ENCODE measurements at places on chromosomes 5 and 9.

GRCh38 chr9:75432386-75432785, 344.1 kb downstream of the OSTF1 start:
- no peak for DNase-seq

DNA sequence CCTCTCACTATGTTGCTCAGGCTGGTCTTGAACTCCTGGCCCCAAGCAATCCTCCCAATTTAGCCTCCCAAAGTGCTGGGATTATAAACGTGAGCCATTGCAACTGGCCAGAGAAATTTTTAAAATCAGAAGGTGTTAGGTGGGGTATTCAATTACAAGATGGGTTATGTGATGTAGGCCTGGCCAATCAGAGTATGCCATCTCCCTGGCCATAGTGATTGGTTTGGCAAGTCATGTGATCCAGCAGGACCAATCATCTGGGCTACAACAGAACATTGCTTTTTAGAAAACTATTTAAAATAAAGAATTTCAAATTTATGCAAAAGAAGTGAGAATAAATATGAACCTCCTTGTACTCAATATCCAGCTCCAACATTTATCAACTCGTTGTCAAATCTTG, 22.4 kb downstream of the NMRK1 start:
- no peak for DNase-seq

GRCh38 chr5:170266570-170267381, 30.8 kb downstream of the LCP2 start:
- DNase-seq = no peak

DNA sequence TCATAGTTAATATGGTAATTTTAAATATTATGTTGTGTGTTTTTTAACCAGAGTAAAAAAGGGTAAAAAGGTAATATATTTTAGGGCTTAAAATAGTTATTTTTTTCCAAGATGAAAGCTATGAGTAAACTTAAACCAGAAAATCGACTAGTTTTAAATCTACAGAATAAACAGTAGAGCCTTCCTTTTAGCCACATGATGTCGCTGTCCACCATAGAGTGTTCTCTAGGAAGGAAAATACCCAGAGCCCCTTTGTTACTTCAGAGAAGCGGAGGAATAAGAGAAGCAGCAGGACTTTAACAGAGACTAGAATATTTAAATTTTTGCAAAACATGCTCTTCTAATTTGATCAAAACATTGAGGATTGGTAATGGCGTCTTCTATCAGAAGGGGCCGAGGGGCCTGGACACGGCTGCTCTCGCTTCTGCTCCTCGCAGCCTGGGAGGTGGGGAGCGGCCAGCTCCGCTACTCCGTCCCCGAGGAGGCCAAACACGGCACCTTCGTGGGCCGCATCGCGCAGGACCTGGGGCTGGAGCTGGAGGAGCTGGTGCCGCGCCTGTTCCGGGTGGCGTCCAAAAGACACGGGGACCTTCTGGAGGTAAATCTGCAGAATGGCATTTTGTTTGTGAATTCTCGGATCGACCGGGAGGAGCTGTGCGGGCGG, at the start of gene PCDHA2:
TSS of gene PCDHA2 (plus strand) at position 258 of the 664 bp plus-strand sequence.
- DNase-seq = peak; percentile 90

DNA sequence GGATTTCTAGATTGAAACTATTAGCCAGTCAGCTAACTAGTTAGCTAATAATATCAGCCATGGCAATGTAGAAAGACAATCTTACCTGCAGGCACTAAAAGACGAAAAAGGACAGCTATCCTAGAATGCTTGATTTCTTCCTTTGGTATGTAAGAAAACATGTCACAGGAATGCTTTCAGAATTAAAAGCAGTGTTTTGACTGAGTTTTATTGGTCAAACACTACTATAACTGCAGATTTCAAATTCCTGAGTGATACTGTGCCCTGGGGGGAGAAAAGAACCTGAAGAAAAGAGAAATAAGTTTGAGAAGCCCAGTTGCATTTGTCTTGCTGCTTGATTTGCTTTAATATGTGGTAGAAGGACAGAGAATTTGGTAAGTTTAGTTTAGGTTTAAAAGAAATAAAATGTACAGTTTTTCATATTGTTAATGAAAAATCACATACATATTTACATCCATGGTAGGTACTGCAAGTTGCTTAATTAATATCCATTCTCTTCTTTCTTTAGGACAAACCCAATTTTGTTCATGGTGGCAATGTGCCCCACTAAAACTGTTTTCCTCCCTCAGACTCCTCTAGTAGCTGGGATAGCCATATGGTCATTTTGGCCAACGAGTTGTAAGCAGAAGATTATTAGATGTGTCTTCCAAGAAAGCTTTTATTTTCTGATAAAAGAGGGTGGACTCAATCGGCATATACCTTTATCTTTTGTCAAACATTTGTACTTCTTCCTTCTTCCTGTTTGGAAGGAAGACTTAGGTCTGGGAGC, 4.3 kb upstream of the FAM169A start:
- DNase-seq = no peak

DNA sequence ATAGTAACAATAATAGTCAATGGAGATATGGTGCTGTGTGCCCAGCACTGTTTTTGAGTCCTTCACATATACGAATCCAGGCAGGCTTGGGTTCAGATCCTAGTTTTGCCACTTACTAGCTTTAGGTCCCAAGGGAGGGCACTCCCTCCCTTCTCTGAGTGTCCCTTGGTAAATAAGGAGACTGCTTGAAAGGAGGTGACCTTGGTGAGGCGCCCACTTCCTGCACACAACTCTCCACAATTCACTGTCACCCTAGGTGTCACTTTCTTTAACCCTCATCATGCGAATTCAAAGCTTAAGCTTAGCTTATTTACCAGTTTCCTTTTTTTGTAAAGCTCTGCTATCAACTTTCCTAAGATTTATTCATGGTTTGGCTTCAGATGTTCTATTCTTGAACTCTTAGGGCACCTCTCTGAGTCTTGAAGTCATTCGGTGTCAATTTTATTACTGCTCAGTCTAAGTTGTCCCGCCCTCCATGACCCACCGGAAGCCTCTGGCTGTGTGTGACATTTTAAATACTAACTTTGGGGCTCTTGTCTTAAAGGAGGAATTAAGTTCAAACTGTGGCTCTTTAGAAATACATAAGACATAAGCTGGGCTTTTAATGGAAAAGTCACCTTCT, 170.7 kb upstream of the ZNF618 start:
- DNase-seq = no peak

GRCh38 chr5:133256276-133256675, 204.5 kb downstream of the HSPA4 start:
- DNase-seq = no peak

- DNase-seq = no peak
These were observed 94.4 kb upstream of the ITGA1 start for GRCh38 chr5:52693280-52693679.

GRCh38 chr9:127162046-127162863, 39.8 kb upstream of the ANGPTL2 start:
- DNase-seq = no peak

GRCh38 chr5:87340716-87341115, 72.0 kb downstream of the CCNH start:
- no peak for DNase-seq

DNA sequence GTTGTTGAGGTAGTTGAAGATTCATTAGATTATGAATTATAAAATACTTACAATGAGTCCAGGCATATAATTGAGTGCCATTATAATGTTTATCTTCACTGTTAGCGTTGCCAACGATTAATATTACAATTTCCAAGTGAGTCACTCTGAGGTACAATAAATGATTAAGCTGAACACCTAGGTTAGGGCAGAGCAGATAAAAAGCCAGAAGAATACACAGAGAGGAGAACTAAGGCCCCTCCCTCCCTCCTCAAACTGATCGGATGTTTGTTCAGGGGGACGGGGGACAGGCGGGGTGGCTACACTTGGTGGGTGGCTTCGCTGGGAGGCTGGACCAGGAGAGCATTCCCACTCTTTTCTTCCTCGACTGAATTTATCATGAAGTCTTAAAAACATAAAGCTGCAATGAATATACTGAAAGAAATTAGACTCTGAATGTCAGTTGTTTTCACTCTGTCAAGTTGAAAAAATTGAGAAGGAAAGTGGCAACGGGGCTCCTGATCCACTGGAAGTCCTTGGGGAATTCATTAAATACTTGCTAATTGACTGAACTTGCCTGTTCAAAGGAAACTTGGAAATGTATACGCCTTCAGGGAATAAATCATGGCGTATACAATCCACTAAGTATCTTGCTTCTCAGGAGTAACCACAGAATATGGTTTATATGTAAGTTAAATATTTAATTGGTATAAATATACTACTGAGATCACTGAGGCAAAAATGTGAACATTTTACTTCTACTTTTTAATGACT, 198.1 kb downstream of the TSSK1B start:
- no peak for DNase-seq

GRCh38 chr9:38622951-38623350, 2.6 kb upstream of the ANKRD18A start:
- no peak for DNase-seq

- DNase-seq = no peak
These were observed 103.8 kb upstream of the SLC1A3 start for GRCh38 chr5:36502608-36503007.

DNA sequence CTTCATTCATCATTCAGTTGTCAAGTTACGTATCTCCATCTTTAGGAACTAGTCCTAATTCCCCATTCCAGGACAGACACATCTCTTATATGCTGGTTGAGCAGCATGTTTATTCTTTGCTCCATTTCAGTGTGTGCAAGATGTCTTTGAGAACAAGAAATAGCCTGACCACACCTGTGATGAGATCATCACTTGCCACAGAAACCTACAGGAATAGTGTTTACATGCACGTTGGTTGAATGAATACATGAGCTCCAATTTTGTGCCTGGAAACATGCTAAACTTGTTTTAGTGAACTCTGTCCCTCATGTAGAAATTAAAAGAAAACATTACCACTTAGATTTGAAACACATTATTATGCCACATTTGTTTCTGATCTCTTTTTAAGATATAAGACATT, 489.1 kb downstream of the CDH18 start:
- DNase-seq = no peak

GRCh38 chr9:114731701-114732100, 49.7 kb upstream of the TEX48 start:
- no peak for DNase-seq

DNA sequence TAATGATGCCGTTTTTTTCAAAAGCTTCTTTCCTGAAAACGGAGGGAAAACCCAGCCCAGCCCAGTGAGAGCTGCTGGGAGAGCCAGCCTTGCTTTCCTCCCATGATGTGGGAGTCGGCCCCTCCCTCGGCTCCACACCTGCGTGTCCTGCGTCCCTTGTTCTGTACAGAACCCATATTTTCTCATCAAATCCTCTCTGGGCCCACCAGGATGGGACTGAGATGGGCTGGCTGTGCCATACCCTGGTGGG, 8.9 kb downstream of the FLT4 start:
- DNase-seq = no peak

- DNase-seq = no peak
These were observed 288.5 kb upstream of the ANKH start for GRCh38 chr5:15160091-15160490.

GRCh38 chr5:50653946-50654345, 12.5 kb upstream of the PARP8 start:
- no peak for DNase-seq

- DNase-seq = peak; percentile 100
These were observed 103.9 kb downstream of the VAV2 start for GRCh38 chr9:133888048-133888808.

- DNase-seq = no peak
These were observed 703.9 kb downstream of the EFNA5 start for GRCh38 chr5:106966686-106967315.

GRCh38 chr9:123069010-123069481, 35.6 kb downstream of the GPR21 start:
- DNase-seq = no peak

DNA sequence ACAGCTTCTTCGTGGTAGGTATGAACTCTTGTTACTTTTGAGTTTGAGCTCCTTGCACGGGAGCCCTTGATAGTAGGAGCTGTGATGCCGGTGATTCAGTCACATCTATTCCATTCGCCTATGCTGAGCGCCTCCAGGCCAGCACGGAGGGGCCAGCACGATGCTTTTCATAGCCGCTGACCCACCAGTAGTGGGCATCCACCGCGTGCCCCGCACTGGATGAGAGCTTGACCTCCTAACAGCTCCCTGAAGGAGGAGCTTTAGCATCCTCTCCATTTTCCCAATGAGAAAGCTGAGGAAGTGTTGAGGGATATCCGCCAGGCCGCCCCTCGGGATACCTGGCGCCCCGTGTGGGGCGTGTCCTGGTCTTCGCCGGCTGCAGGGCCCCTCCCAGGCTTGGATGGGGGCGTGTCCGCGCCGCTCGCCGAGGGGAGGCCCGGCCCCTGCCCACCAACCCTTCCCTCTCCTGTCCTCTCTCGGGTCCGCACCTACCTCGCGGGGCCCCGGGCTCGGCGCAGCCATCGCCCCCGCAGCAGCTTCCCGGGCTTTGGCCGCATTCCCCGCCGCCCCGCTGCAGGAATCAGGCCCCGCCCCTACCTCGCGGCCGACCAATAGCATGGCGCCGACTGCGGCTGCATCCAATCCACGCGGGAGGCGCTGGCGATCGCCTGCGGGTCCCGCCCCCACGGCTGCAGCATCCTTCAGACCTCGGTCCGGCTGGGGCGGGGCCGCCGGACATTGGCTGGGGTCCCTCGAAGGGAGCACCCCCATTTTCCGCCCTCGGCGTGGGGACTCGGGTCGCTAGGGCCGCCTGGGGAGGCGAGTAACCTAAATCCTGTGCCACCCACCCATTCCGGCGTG, at the start of gene PIP5KL1:
TSS of gene PIP5KL1 (minus strand) at position 547 of the 861 bp plus-strand sequence. CDS start at position 522, 25 bp downstream.
- peak; percentile 68 for DNase-seq

DNA sequence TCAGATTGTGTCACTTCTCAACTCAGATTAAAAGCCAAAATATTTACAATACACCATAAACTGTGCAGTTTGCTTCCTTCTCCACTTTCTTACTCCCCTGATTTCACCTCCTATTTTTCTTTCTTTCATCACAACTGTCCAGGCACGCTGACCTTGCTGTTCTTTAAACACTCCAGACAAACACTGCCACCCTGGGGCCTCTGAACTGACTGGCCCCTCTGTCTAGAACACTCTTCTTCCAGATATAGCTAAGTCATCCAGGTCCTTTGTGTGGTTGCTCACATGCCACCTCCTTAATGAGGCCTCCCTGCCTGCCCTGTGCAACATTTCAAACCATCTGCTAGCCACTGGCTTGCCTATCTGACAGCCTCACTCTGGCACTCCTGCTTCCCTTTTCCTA, 46.6 kb downstream of the ATG10 start:
- no peak for DNase-seq

DNA sequence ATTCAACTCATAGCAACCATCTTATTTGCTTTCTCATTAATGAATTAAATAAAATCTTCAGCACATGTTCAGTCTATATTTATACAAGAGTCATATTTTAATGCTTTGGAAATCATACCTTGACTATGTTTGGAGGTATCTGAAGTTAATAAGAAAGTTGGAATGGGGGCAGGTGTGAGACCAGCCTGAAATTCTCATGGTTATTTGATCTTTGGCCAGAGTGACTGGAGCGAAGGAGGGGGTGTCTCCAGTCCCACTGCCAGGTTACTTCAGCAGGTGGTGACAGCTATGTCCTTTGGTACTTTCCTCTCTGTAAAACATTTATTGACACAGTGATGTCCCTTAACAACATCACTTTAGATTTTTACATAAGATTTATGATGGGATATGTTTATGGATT, 318.1 kb upstream of the SGCD start:
- DNase-seq = no peak

All from NCI-H748 treated with DMSO at 0.1 percent for 48 hours (cell line).